ENCODE measurements at places on chromosomes 11 and 22.
A peak's percentile ranks its signal among the peaks of the same experiment; 100 is the strongest.

- peak; percentile 39 for DNase-seq
These were observed 23.2 kb upstream of the TXNRD2 start for GRCh38 chr22:19964701-19965386.

GRCh38 chr11:71895961-71896360, 17.7 kb downstream of the DEFB131B start:
- DNase-seq: no peak

DNA sequence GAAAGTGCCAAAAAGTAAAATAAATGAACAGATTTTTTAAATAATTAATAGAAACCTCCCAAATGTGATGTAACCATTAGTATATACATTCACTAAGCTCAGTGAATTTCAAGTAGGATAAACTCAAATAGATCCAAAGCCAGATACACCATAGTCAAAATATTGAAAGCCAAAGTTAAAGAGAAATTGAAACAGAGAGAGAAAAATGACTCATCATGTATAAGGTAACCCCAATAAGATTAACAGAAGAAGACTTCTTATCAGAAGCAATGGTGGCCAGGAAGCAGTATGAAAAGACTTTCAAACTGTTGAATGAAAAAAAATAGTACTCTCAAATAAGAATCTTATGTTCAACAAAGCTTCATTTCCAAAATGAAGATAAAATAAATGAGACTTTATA, 70.5 kb downstream of the LUZP2 start:
- no peak for DNase-seq

DNA sequence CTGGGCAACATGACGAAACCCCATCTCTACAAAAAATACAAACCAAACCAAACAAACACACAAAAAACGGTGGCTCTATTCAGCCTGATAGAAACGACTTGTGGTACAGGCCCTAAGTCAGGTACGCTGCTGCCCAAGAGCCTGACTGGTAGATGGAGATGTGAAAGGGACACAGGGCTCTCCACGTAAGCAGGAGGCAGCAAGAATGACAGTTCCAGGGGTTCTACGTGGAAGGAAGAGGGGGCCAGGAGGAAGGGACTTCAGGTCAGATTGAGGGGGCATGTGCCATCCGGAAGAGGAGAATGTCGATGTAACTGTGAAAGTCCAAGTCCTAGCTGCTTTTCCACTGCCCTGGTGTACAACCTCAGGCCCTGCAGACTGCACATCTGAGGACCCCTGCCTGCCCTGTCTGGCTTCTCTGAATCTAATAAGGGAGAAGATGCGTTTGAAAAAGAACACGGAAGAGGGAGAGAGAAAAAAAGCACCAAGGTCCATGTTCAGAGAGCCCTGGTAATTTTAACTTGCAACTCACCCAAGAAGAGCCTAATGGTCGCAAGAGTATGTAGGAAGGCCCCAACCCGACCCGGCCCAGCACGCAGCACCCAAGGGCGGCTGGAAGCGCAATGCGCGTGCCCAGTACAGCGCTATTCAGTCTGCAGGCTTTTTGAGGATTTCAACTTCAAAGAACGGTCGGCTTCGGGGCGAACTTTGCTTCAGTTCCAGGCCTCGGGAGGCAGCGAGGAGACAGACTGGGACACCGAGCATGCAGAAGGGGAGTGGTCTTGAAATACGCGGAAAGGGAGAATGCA, 909 bp upstream of the ZNRD2 start:
- DNase-seq: no peak

- DNase-seq: peak; percentile 42
These were observed 1493.7 kb downstream of the TBC1D22A start for GRCh38 chr22:48256041-48256739.

- no peak for DNase-seq
These were observed 7.5 kb upstream of the PPARA start for GRCh38 chr22:46142548-46143490.

- no peak for DNase-seq
These were observed 20.3 kb downstream of the GRAMD4 start for GRCh38 chr22:46640293-46641055.

GRCh38 chr11:32311346-32312065, 123.8 kb downstream of the WT1 start:
- DNase-seq: no peak

DNA sequence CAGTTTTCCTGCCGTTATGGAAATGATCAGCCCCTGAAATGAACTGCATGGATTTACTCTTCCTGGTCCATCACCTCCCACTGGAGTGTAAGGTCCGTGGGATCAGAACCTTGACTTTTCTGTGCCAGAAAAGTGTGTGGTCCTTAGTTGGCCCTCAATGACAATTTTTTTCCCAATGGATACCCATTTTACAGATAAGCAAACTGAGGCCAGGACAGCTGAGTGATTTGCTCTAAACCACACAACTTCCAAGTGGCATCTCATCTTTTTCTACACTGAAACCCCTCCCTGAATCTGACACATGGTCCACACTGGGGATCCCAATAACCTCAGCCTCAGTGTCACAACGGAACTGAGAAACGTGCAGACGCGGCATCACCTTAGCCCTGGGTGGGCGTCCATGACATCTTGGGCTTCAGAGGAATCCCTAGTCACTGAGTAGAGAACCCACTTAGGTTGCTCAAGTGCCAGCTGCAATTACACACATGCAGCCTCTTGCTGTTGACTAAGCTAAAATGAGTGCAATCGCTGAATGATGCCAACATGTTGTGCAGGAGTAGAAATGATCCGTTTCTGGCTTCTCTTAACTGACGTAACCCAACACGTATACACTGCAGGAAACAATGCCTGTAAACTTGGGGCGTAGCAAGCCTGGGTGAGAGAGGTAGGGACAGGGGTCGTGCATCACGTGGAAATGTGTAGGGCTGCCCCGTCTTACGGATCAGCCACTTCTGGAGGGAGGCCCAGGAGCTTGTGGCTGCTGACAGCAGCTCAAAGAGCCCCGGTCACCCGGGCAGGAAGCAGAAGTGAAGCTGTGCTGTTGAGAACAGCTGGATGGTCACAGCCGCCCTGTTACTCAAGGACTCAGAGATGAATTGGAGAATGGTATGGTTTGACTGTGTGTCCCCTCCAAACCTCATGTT, 136.3 kb downstream of the SHANK2 start:
- DNase-seq: no peak

GRCh38 chr11:82823647-82824619, 76.3 kb downstream of the PRCP start:
- no peak for DNase-seq

- DNase-seq: no peak
These were observed 1260.4 kb upstream of the RAG2 start for GRCh38 chr11:37858398-37858797.

DNA sequence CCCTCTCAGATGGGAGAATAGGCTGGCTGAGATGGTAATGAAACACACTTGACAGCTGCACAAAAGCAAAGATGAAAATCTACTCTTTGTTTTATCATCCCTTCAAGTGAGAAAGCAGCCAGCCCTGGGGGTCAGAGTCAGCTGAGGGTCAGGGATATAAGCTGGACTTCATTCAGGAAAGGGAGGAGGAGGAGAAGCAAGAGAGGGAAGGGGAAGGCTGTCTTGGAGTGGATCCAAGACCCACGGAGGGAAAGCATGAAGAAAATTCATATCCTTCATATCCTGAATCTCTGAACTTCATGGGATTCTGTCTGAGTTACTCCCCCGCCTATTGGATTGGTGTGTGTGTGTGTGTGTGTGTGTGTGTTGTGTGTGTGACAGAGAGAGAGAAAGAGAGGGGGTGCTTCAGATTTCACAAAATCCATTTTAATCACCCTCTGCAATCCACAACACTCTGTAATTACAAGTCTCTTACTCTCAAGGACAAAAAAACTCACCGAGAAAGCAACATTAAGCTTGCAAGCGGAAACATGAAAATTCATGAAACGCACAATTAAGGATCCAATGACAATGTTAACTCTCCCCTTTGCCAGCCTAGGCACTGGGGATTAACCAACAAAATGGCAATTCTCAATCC, 327.7 kb downstream of the TENM4 start:
- DNase-seq: no peak

- peak; percentile 32 for DNase-seq
These were observed 301.2 kb downstream of the CTTN start for GRCh38 chr11:70699294-70700221.

DNA sequence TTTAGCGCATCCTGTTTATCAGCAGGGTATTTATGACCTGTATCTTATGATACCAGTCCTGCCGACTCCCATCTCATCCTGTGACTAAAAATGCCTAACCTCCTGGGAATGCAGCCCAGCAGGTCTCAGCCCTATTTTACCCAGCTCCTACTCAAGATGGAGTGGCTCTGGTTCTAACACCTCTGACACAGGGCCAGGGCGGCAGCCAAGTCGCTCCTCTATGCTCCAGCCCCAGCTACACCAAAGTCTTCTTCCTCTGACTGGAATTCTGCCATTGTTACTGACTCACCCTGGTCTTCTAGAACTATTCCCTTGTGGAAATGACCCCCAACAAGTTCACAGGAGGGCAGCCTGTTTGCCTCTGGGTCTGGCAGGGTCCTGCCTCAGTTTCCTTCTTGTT, 7.9 kb upstream of the C1QTNF6 start:
- no peak for DNase-seq

- no peak for DNase-seq
These were observed 827 bp upstream of the MUC2 start for GRCh38 chr11:1073851-1074243.

GRCh38 chr22:21100149-21101032, 54.6 kb downstream of the LRRC74B start:
- DNase-seq: no peak

GRCh38 chr11:116901964-116902688, 64.7 kb upstream of the APOA1 start:
- no peak for DNase-seq

DNA sequence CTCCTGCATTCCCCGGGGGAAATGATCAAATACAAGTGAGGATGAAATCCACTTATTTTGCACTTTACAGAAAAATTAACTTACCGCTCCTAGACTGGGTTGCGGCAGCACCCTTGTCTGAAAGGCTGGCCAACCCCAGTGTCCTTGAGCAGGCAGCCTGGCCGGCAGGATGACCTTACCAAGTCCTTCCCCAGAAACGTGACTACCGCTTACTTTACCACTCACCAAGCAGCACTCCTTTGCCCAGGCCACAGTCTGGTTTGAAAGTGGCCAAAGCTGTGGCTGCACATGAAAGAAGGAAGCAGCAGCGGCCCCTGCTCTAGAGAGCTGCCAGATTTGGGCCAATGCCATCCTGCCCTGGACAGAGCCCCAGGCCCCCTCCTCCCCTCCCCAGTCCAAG, 20.3 kb downstream of the MYH9 start:
- DNase-seq: peak; percentile 67

DNA sequence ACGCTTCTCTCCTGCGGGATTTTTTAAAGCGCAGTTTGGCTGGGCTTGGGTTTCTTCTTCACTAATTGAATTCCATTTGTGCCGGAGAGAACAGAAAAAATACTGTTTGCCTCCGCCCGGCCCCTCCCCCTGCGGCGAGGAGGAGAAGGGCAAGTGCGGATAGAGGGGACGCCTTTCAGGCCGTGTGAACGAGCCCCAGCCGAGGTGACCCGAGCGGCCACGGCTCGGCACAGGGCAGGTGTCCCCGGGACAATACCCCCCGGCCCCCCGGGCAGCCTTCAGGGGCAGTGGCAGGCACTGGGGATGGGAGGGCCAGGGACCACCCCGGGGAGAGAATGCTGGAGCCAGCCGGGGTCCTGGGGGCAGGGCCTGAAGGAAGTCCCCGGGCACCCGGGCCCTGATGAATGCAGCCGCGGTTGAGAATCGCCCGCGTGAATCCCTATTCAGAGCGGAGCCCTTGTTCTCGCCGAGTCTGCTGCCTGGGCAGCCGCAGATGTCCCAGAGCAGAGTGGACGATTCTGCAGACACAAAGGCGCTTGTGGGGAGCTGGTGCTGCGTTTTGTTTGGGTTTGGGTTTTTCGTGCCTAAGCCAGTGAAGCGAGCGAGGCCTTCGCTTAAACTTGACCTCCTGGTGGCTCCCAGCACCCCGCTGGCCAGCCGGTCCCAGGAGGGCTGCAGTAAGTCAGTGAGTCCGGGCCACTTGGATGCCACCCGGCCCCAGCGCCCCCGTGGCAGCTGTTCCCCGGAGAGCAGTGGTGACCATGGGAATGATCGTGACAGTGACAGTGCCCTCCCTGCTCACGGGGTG, 96.0 kb downstream of the WNT7B start:
- peak; percentile 59 for DNase-seq

- DNase-seq: no peak
These were observed 61.7 kb downstream of the CSNK2A3 start for GRCh38 chr11:11291041-11292015.

DNA sequence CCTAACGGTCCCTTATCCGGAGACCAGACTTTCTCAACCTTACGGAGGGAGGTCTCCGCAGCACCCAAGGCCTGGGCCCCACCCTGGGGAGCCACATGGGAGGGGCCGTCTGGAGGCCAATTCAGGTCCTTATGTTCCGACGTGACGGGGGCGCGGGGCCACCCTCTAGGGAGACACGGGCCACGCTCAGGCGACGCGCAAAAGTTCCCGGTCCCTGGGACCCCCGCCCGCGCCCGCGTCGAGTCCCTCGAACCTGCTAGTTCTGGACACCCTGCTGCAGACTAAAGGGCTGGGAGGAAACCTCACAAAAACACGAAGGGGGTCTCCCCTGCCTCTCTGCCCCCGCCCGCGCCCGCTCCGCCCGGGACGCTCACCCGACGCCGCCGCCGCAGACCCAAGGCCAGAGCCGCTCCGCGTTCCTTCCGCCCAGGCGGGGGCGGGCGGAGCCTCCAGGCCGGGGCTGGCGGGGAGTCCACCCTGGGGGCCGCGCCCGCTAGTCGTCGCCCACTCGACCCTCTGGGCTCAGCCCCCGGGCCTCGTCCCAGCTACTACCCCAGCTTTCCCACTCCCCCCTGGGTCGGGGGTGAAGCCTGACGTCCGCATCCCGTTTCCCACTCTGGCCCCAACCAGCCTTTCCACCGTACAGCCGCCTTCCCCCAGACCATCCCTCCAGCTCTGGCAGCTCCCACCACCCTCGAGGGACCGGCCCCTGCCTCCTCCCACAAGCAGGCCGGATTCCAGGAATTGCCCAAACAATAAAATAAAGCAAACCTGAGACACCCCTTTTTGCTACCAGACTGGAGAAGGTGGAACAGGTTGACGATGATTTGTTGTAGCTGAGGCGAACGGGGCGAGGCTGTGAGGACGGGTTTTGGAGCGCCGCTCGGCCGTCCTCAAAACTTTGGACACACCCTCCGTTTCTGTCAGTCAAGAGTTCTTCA, 2.7 kb downstream of the RNH1 start:
- peak; percentile 82 for DNase-seq

DNA sequence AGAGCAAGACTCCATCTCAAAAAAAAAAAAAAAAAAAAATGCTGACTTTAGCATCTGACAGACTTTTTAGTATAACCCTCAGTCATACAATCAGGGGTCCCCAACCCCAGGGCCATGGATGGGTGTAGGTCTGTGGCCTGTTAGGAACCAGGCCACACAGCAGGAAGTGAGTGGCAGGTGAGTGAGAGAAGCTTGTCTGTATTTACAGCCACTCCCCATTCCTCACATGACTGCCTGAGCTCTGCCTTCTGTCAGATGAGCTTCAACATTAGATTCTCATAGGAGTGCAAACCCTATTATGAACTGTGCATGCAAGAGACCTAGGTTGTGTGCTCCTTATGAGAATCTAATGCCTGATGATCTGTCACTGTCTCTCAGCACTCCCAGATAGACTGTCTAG, 3.3 kb downstream of the FAM227A start:
- DNase-seq: no peak

- no peak for DNase-seq
These were observed 2.7 kb downstream of the FAM83F start for GRCh38 chr22:39997421-39997820.

All from Right ventricle myocardium inferior (tissue), 1 donor.